ENCODE measurements at places on chromosomes 3 and 15.

- DNase-seq = peak; percentile 3
These were observed 252.1 kb upstream of the TMCO5A start for GRCh38 chr15:37682304-37682703.

- no peak for DNase-seq
These were observed 3.5 kb upstream of the ZBTB11 start for GRCh38 chr3:101680466-101680865.

DNA sequence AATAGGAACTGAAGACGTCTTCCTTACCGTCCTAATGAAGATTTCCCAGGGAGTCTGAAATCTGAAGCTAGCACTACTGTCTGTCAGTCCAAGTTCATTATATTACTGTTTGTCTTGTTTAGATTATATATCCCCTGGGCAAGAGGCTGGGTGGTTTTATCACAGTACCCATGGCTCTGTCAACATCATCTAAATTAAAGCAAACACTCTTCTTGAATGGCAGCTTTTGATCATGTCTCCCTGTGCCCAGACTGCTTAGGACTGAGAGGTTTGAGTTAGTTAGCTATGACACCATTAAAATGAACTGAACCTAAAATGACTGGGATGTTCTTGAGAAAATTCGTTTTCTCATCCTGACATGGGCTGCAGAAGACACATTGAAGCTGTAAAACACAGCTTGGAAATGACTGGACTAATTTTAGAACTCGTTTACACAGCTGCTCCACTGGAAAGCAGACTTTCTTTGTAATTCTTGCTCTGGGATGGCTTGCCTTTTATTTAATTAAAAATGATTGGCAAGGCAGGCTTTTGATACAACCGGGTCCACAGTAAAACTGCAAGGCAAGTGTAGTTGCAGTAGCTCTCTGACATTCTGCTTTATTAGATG lies 243.5 kb downstream of the MFSD1 start:
- DNase-seq = no peak

DNA sequence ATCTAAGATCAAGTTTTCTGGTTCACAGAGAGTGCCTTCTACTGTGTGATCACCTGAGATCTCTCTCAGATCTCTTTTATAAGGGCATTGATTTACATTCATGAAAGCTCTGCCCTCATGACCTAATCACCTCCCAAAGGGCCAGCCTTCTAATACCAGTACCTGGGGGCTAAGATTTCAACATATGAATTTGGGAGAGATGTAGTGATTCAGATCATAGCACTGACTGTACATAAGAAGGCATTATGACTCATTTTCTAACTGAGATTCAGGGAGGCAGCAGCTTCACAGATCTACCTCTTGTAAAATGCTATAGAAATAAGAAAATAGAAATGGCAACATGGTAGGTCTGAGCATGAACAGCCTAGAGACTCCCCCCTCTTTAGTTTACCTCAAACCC lies 39.6 kb downstream of the VGLL3 start:
- DNase-seq = peak; percentile 59

DNA sequence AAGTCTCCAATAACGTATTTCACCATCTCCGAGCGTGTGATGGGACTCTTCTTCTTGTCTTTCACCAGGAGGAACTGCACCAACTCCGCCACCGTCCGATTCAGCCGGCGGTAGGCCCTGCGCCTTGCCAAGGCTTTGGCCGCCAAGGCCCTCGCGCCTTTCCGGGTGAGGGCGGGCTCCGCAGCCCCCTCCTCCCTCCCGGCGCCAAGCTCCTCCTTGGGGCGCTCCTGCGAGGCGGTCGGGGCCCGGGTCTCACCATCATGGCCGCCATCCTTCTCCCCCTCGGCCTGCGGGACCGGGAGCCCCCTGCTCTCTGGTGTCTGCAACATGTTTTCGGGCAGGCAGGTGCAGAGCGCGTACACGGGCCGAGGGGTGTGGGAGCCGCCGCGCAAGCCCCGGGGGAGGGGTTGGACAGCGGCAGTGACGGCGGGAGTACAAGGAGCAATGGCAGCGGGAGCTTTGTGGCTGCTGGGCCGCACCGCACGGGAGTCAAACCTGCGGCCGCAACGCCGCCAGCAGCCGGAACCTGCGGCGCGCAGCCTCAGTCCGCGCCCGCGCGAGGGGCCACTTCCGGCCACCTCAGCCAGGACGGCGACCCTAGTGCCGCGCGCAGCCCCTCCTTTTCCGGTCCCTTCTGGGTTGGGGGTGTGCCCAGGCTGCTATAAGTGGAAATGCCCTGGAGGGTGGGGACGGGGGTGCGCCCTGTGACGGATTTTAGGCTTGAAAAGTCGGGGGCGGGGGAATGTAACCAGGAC lies at the start of gene MAGEF1:
TSS of gene MAGEF1 (minus strand) at position 572 of the 755 bp plus-strand sequence. CDS start at position 329, 243 bp downstream.
- peak; percentile 79 for DNase-seq

DNA sequence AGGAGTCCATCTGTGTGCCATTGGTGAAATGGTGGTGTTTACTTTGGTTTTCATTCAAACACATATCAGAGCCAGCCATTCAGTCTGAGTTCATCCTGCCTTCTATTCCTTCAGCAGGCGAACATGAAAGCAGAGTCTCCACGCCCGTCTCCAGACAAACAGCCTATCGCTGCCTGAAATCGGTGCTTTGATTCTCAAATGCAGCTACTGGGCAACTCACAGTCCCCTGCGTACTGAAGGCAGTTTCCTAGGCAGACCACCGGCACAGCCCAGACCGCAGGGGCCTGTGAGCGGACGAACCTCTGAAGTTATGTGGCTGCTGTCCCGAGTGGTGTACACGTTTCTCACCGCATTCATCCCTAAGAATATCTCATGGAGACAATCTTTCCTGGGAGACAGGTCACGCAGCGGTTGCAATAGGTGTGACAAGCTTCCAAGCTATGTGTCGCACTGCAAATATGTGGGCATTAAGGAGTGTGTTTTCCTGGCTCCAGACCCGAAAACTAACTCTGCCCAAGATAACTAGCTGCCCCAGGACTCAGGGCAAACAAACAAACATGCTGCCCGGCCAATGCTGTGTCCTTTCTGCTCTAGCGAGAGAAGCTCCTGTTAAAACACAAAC lies 16.9 kb upstream of the RYR3 start:
- peak; percentile 18 for DNase-seq

DNA sequence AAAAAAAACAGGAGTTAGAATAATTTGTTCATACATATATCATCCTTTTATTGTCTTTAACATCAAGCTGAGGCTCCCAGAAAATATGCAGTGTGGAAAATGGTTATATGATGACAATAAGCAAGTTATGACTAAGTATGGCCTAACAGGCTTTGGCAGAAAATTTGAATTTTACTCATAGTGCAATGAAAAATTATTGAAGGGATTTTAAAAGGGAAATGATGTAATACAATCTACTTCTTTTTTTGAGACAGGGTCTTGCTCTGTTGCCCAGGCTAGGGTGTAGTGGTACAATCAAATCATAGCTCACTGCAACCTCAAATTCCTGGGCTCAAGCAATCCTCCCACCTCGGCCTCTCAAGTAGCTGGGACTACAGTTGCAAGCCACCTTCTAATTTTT lies 78.7 kb downstream of the FAIM start:
- DNase-seq = no peak

- peak; percentile 94 for DNase-seq
These were observed 27.6 kb downstream of the PLXNB1 start for GRCh38 chr3:48402281-48402732.

- no peak for DNase-seq
These were observed 9.2 kb upstream of the GRK7 start for GRCh38 chr3:141754032-141754431.

DNA sequence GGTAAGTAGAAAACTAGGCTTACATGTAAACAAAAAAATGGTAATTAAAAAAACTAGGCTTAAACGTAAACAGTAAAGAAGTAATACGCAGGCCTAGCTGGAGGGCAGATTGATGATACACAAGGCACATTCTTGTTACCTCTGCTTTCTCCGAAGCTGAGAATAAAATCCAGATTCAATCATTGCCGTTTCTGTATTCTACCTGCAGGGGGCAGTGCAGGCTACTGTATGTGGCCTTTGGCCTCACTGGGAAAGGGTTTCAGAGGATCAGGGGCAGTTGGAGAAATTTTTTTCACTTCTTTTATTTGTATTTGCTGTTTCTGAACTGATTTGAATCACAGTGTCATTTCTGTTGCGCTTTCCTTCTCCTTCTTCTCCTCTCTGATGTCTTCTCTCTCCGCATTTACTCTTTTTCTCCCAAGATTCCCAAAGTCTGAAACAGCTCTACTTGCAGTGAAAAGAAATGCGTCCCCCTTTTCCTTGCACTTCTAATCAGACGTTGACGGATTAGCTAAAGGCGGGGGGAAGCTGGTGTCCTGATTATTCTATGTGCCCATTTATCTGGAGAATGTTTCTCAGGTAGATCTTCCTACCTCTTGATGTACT lies 67.1 kb upstream of the MCTP2 start:
- DNase-seq = peak; percentile 41

DNA sequence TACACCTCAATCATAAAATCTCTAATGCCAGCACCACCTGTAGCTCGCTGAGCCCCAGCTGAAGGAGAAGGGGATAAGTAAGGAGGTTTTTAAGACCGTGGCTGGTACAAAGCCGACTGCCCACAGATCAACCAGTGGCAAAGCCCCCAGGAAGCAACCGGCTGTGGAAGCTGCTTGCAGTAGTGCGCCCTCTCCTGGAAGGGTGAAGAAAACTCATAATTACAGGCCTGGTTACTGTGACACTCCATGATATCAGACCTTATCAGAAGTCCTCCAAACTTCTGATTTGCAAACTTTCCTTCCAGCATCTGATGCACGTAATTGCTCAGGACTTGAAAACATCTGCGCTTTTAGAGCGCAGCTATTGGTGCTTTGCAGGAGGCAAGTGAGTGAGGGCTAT lies 63.1 kb upstream of the MCTP2 start:
- no peak for DNase-seq

- DNase-seq = no peak
These were observed 2.9 kb upstream of the DIS3L start for GRCh38 chr15:66290518-66290917.

DNA sequence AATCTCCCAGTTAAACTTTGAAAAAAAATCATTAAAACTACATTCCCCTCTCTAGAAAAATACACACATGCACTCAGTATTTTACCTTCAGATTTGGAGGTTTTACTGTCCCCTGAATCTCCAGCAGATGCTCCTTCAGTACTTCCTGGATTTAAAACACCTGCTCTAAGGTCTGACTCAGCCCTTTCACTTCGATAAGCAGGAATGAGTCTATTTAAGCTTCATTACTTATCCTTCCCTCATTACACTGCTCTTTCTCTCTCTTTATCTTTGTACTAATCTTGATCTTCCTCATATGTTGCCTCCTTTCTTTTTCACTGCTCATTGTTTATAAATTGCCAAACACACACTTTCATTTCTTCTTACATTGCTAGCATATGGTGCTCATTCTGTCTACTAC lies 443.9 kb downstream of the DIPK2A start:
- no peak for DNase-seq

- DNase-seq = no peak
These were observed 19.4 kb downstream of the RASGRP1 start for GRCh38 chr15:38545179-38545578.

DNA sequence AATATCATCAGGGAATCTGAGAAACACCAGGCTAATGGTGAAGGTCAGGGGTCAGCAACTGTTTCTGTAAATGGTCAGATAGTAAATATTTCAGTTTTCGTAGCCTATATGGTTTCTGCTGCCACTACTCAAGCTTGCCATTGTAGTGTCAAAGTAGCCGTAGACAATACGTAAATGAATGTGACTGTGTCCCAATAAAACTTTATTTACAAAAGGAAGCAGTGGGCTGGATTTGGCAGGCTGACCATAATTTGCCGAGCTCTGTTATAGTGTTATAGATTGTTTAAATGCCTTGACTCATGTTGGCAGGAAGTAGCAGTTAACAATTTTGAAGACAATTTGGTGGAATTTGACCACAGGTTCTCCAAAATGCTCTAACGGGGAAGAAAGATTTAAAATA lies 548.2 kb downstream of the FOXP1 start:
- peak; percentile 24 for DNase-seq

- DNase-seq = no peak
These were observed 29.2 kb downstream of the EPHB3 start for GRCh38 chr3:184590795-184591194.

DNA sequence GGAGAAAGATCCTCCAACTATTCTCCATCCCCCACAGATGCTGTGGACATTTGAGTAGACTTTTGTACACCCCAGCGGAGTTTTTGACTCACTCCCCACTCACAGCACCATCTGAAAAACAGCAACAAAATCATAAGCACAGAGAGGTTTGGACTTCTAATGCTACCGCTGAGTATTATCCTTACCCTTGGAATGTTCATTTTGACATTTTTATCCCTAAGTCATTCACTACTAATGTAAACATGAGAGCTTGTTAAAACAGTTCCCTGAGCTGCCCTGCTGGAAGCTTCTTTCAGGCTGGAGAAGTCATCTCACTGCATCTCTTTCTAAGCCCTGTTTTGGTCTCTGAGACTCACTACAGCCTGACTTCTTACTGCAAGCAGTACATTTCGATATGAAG lies 1045.9 kb downstream of the MCTP2 start:
- peak; percentile 73 for DNase-seq

DNA sequence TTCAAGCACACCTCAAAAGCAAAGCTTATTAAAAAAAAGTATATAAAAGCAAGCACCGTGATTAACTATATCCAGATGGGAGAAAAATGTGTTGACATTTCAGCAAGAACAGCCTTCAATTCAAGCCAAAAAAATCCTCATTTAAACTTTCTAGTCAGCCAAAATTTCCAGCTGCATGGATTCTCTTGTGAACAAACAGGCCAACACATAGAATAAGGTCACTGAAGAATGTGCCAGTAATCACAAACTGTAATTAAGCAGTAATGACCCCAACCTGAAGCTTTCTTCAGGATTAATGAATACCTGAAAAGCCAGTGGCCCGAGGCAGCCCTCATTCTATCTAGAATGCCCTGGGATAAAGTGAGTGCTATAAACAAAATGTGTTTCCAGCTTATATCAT lies 130.7 kb upstream of the KCNMB2 start:
- DNase-seq = peak; percentile 88

- no peak for DNase-seq
These were observed 66.3 kb downstream of the PPCDC start for GRCh38 chr15:75089456-75090387.

DNA sequence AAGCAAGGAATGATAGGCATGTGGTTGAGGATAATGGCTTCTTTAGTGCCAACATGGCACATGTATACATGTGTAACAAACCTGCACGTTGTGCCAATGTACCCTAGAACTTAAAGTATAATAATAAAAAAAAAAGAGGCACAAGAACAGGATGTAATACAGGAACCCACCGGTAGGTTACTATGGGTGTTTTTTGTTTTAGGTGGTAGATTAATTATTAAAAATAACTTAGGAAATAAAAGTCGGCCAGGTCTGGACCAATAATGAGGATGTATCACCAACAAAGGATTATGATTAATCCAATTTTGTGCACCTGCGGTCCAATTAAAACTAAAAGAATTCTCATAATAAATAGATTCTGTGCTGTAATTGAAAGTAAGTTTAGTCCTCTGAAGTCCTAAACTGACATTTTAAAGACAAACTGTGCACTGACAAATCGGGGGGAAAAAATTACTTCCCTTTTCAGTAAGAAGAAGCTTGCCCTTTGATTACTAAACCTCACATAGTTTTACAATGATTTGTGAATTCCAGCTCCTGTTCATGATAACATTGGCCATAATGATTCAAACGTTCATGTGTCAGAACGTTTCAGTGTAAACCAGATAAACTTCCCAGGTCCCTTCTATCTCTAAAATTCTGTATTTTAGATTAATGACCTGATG lies 62.2 kb downstream of the CASR start:
- peak; percentile 30 for DNase-seq

Data from AG10803 (cell line).